Spinal cord (tissue), 10 donors: ENCODE measurements at places on chromosomes 7 and 10. TPM values are rescaled to one million over a fixed set of nuclear protein-coding genes. Genes with fewer than 3 reads are reported as not detected.

The GSTO1 gene
- 61.2 TPM for total RNA-seq

DNA sequence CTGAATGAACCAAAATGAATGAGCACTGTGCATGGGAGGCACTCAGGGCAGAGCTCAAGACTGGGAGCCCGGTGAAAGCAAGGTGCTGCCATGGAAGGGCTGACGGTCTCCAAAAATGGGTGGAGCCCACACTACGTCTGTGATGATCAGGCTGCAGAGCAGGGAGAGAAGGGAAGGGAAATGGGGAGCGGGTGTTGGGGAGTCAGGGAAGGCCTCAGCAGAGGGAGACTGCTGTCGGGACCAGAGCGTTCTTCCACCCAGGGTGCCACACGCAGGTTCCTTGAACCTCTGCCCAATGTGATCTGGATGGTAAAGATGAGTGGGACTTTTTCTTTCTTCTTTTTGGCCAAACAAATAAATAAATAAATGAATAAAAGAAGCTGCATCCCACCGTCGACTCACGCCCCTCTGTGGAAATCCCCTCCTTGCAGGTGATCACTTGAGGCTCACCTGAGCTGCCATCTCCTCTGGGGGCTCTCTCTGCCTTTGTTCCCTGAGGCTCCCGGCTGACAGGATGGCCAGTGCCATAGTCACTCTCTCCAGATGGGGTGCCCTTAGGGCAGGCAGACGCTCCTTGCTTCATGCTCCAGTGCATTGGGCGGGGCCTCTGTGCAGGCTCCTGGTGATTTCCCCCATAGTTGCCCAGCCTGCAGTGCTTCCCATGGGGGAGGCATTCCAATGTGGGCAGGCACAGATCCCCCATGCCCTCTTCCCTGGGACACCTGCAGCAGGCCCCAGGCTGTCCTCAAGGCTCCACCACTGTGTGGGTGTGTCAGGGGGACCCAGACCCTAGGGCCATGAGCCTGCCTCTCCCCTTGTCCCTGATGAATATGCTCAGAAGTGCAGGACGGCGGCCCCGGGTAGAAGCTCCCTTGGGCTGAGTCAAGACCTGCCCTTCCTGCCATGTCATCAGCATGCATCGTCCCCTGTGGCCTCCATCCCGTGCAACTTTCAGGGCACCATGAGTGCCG is 131.8 kb downstream of the PTPN20 start:
- no peak for DNase-seq
- H3K4me1 ChIP-seq = peaks cover 28% of the 10 kb centered on the region
- H3K4me3 ChIP-seq = no peak overlapping the region
- H3K27ac ChIP-seq = no peak overlapping the region

- no peak overlapping the region for H3K27ac ChIP-seq
- no peaks in the 10 kb centered on the region for H3K27me3 ChIP-seq
- DNase-seq = no peak
- H3K4me1 ChIP-seq = peaks cover 3% of the 10 kb centered on the region
- H3K36me3 ChIP-seq = no peaks in the 10 kb centered on the region
Observed at GRCh38 chr7:158228986-158229385, 358.6 kb downstream of the PTPRN2 start.

GRCh38 chr10:4882704-4883078 is 56.7 kb downstream of the AKR1E2 start:
- H3K27ac ChIP-seq = no peak overlapping the region
- no peak overlapping the region for H3K4me3 ChIP-seq
- H3K36me3 ChIP-seq = no peaks in the 10 kb centered on the region
- no peak for DNase-seq
- no peaks in the 10 kb centered on the region for H3K27me3 ChIP-seq
- no peaks in the 10 kb centered on the region for H3K4me1 ChIP-seq
